Fibroblast of skin of scalp (primary cell): ENCODE measurements at places on chromosomes 12 and 14.

- peak; percentile 36 for DNase-seq
These were observed 505 bp downstream of the KCNC2 start for GRCh38 chr12:75208856-75209811.

GRCh38 chr12:124513297-124513867, 54.0 kb downstream of the NCOR2 start:
- no peak for DNase-seq

DNA sequence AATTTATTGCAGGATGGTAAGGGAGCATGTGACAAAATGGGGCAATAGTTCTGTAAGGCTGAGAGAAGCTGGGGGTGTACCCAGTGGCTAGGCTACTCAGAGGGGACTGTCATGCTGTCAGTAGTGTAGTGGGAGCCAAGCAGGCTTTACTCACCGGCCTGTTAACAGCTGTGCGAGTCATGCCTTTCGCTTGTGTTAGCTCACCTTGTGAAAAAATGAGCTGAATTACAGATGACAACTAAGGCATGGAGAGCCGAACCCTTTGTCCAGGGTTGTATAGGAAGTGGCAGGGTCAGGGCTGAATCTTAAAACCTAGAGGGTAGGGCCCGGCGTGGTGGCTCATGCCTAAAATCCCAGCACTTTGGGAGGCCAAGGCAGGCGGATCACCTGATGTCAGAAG, 37.9 kb downstream of the SH2B3 start:
- no peak for DNase-seq

DNA sequence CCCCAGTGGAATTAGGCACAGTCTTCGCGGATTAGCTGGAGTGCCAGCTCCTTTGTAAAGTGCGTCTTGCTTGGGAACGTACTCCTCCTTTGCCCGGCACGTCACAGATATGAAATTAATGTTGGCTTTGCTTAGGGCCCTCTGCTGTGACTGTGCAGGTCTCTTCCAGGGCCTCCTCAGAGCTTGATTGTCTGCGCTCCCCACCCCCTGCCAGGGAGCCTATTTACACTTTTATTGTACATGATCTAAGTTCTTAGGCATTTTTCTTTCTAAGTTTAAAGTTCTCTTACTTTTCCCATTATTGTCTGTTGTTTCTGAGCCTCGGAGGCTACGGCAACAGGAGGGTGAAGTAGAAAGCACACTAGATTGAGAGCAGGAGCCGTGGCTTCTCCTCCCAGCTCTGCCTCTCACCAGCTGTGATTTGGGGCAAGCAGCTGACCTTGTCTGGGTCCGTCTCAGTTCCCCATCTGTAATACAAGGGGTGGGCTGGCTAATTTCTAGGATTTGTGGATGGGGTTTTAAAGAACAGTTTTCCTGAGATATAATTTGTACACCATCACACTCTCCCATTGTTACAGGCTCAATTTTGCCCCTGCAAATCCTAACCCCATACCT, 81.8 kb downstream of the TSPAN9 start:
- DNase-seq, result peak; percentile 68
